ENCODE measurements at places on chromosomes 2 and 18.

GRCh38 chr18:50161597-50162205 is 33.2 kb downstream of the MYO5B start:
- no peak for DNase-seq

DNA sequence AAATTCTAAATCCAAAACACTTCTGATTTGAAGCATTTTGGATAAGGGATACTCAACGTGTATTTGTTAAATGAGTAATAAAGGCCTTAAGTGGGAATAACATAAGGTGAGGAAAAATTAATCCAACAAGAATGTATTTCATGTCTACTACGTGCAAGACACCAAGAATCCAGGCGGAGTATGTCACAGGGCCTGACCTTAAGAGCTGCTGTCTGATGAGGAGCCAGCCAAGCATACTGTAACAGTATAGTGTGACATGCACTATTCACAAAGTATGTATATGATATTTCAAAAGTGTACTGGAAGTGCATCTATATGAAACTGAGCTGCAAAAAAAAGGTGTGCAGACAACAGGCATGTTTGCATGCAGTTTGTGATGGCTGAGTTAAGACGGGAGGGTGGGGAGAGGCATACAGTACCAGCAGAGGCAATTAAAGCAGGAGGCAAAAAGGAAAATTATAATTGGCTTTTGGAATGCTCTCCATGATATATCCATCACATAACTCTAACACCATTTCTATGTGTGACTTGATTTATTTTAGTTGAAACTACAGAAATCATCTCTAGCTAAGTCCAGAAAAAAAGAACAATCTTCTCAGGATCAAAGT is 18.2 kb downstream of the IWS1 start:
- DNase-seq = no peak

GRCh38 chr18:2970344-2970743 is 42.6 kb downstream of the LPIN2 start:
- no peak for DNase-seq

DNA sequence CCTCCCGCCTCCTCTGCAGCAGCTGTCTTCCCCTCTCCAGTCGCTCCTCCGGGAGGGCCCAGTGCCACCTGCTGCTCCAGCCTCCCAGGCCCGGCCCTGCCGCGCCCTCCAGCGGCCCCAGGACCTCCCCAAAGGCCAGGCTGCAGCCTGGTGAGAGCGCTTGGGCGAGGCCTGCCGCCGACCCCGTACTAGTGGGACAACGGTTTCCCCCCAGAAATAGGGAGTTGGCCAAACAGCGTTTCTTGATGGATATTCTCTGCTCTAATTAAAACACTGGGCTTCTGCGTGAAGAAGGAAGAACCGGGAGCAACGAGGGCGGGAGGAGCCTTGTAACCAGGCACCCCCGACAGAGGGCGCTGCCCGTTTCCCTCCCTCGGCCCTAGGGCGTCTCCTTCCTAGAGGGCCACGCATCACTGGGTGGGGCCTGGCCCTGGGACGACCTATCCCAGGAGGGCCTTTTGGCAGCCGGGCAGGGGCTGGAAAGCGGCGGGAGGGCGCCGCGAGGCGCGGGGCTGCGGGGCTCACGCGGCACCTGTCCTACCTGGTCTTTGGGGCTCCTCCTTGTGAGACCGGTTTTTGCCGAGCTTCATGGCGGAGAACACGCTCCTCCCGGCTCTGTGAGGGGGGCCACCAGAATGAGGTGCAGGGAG is 25.4 kb upstream of the OTOF start:
- DNase-seq = peak; percentile 79

DNA sequence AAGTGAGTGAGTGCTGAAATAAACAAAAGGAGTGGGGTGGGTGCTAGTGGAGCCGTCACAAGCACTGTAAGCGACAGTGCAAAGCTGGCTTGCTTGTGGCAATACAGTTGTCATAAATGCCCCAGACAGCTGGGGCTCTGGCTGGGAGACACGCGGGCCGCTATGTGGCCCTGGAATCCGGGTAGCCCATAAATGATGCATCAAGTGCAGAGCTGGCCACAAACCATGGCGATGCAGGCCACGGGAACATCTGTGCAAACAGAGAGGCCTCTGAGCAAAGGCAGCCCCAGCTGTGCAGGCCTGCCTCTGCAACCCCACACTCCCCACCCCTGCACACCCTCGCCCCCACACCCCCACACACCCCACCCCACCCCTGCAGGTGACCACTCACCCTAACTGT is 349.2 kb upstream of the ID2 start:
- no peak for DNase-seq

- no peak for DNase-seq
Observed at GRCh38 chr2:190545555-190546385, 11.2 kb upstream of the NEMP2 start.

DNA sequence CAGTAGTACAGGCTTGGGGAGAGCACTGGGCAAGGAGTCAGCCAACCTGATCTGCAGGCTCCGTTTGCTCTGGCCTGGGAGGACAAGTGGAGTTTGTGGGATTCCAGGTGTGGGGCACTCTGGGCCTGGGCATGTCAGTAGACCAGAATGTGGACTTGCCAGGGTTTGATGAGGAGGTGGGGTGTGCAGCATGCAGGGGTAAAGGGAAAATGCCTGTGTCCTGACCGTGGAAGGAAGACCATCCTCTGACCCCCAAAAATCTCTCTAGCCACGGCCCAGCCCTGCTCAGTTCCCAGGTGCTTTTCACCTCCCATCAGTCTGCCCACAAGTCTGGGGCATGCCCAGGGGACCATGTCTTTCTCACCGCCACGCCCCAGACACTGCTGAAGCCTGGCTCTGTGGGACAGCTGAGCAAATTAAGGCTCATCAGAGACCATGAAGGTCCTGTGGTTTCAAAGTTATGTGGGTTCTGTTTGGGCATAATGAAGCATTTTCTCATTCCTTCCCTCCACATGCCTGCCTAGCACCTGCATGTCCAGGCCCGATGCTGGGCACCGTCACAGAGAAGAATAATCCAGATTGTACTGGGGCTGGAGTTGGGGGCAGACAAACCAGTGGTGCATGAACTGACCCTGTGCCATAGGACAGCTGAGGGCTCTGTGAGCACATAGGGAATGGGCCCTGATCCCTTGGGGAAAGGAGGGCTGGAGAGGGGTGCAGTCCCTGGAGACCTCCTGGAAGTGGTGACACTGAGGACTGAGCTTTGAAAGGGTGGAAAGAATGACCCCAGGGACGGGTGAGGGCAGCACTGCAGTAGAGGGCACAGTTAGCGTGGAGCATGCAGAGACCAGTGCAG is 6.5 kb upstream of the KCNF1 start:
- DNase-seq = no peak

DNA sequence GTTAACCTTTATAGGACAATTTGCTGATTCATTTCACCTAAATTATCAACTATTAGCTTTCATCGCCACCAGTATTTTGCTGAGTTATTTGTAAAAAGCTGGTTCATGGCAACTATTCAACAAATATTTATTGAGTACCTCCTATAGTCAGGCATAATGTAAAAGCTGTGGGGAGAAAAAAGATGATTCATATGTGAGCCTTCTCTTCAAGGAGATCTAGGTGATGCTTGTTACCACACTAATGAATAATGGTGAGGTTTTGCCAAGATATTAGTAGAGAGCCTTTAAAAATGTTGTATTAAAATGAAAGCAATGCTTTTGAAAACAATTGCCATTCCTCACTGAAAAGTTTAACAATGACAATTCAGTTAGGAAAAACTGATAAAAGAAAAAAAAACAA is 187.8 kb downstream of the ANKRD44 start:
- DNase-seq = no peak

All from femur (tissue), 1 donor.